Caki2 (cell line): ENCODE measurements at places on chromosomes 6 and 20.

- no peak for DNase-seq
Observed at GRCh38 chr6:42754759-42755158, 8.9 kb upstream of the TBCC start.

GRCh38 chr6:56366141-56366852 lies 118.9 kb upstream of the COL21A1 start:
- no peak for DNase-seq

- no peak for DNase-seq
Observed at GRCh38 chr6:139981066-139981624, 606.7 kb upstream of the CITED2 start.

- no peak for DNase-seq
Observed at GRCh38 chr6:71468038-71468437, 179.4 kb downstream of the OGFRL1 start.
